Skin of body (tissue), 3 donors: ENCODE measurements at places on chromosomes 12 and 14.

- peak; percentile 13 for DNase-seq
Measured at GRCh38 chr12:125069616-125070015, 4.4 kb downstream of the AACS start.

GRCh38 chr12:9130244-9130643, 14.5 kb upstream of the A2M start:
- no peak for DNase-seq

DNA sequence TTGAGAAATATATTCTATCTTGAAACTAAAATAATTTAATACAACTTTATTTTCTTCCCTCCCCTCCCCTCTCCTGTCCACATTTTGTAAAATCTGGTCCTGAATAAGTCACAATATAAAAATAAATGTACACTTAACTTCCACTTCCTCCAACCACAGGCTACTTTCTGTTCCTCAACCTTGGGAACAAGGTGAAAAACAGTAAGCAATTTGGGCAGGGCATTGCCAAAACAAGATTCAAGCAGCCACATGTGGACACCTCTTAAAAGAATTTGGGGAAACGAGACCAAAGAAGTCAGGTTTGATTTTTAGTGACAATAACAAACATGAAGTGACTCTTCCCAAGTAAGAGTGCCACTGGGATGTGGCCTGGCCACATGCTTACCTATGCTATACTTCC, 115.7 kb downstream of the PTPRQ start:
- DNase-seq, result no peak

DNA sequence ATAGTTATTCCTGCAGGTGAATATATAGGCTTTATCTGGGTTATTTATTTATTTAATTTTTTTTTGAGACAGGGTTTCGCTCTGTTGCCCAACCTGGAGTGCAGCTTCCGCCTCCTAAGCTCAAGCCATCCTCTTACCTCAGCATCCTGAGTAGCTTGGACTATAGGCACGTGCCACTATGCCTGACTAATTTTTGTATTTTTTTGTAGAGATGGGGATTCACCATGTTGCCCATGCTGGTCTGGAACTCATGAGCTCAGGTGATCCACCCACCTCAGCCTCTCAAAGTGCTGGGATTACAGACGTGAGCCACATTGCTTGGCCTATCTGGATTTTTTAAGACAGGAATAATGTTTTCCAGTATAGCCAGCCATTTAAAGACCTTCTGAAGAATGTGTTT, 2.0 kb downstream of the RAN start:
- no peak for DNase-seq

GRCh38 chr14:106315436-106315835, 789.1 kb downstream of the TMEM121 start:
- no peak for DNase-seq

DNA sequence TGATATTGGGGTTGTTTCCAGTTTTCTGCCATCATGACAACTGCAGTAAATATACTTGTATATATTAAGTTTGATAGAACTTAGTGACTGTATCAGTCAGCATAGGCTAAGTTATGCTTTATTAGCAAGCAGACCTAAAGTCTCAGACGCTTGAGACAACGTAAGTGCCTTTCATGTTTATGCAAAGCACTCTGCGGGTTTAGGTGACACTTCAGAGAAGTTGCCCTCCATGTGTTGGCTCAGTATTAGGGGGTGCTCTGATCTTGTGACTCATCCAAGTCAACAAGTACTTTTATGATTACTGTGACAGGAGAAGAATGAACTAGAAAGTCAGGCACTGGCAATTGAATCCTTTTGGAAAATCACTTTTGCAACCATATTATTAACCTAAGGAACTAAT, 13.3 kb upstream of the OTOGL start:
- DNase-seq, result no peak

- DNase-seq, result no peak
Measured at GRCh38 chr14:105472486-105472991, 2.1 kb upstream of the CRIP2 start.

DNA sequence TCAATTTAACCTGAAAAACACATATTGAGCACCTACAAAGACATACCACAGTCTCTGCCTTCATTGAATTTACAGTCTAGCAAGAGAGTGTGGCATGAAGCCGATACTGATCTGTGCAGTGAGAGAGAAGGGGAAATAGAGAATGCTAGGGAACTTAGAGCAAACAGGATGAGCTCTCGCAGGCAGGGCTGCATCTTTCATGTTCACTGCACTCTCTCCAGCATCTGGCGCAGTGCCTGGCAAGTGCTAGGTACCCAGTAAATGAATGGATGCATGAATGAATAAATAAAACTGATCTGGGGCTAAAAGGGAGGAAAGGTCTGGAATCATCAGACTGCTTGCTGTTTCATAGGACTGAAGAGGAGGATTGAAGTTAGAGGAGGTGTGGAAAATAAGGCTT, 256.5 kb upstream of the NPAS3 start:
- no peak for DNase-seq

DNA sequence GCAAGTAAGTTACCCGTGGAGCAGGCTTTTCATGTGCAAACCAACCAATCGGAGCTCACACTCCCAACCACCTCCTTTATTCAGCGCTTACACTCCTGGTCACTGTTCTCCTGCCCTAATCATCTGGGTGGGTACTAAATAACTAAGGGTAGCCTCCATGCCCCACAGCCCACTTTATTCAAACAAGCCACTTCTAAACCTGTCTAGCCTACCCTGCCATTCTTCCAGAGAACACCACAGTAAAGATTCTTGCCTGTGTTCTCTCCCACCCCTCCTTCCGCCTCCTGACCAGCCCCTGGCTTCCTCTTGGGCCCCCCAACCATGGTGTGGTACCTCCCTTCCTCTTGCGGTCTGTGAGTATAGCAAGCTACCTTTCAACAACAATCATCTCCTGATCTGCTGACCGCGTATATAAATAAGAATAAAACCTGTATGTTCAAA, 581.9 kb downstream of the VRK1 start:
- no peak for DNase-seq

DNA sequence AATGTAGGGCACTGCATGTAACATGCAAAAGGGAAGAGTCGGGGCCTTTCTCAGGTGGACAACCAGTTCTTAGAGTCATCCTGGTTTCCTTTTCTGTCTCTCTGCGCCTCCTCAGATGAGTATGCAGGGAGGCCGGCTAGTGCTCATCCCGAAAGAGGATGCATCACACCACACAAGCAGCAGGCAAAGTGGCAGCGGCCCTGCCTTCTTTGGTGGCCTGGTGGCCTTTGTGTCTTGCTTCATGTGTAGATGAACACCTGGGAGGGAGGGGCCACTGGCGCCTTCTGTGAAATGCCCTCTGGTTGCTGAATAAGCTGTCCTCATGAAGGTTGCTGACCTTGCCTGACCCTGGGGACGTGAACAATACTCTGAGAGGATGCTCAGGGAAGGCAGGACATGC, 18.0 kb downstream of the SLC24A4 start:
- no peak for DNase-seq

DNA sequence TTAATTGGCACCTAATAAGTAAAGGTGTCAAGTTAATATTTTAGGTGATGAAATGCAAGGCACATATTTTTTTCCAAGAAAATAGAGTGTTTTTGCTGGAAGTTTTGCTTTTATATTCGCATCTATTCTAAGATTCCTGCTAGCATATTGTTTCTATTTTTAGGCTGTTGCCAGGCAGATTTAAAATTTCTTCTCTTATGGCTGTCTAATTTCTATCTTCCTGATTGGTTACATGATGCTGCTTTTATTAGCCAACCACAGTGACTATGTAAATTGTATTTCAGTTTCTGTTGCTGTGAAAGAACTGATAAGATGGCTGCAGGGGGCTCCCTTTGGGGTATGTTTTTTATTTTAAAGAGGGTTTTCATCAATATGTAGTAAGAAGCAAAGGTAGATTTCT, 42.7 kb downstream of the ATF7IP start:
- DNase-seq, result peak; percentile 17

- no peak for DNase-seq
Measured at GRCh38 chr12:93025145-93026103, 96.3 kb upstream of the EEA1 start.

- peak; percentile 9 for DNase-seq
Measured at GRCh38 chr12:92769124-92769901, 66.5 kb downstream of the PLEKHG7 start.

DNA sequence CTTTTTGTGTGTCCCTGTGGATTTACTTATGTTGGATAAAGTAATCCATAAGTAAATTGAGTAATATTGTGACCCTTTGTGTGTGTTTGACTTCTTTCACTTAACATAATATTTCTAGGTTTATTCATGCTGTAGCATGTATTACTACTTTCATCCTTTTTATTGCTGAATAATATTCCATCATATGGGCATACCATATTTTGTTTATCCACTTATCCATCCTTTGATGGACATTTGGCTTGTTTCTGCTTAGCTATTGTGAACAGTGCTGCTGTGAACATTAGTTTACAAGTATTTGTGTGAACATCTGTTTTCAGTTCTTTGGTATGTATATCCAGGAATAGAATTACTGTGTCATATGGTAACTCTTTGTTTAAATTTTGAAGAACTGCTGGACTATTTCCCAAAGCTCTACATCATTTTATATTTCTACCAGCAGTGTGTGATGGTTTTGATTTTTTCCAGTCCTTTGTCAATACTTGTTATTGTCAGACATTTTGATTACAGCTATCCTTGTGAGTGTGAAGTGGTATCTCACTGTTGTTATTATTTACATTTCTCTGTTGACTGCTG, 25.2 kb downstream of the G2E3 start:
- peak; percentile 28 for DNase-seq
